ENCODE measurements at places on chromosomes 5 and 9.
A peak's percentile ranks its signal among the peaks of the same experiment; 100 is the strongest.

DNA sequence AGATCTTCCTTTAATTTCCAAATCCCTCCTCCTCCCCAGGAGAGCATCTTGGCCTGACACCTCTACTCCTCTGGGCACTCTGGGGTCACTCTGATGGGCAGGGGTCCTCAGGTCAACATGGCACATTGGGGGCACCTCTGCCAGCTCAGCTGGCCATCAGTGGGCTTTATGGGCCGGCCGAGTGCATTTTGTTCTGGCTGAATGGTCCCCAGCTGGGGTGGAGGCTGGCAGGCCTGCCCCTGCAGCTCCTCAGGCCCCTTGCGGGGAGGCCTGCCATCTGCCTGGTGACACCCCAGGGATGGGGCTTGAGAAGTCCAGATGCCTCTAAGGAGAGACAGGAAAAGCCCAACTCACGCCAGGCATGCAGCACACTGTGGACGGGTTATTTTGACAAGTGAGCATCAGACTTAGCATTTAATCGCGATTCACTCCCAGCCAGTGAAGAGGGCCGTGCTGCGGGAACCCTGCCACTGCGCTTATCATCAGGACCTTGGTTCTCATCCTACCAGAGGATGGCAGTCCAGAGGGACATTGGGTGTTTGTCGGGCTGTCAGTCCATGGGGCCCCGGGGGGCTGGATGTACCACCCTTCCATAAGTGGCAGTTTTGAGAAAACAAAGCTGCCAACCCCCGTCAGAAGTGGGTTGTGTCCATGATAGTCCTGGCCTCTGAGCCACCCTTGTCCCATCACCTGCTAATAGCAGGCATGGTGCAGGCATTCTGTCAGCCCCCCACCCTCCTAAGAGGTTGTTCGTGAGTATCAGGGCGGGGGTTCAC lies 21.7 kb downstream of the PHF2 start:
- DNase-seq: no peak

GRCh38 chr5:42606464-42606869 lies 150.2 kb upstream of the CCDC152 start:
- no peak for DNase-seq

DNA sequence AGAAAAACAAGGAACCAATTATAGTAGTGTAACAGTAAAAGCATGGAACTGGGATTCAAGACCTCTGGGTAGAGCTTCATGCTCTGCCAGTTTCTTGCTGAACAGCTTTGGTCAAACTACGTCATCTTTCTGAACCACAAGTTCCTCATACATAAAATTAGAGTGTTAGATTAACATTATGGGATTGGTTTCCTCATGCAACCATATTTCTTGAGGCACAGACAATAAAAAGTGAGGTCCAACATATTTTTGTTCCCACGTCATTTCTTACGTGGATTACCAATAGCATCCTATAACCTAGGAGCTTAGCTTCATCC lies 354.8 kb downstream of the TMEM232 start:
- no peak for DNase-seq

DNA sequence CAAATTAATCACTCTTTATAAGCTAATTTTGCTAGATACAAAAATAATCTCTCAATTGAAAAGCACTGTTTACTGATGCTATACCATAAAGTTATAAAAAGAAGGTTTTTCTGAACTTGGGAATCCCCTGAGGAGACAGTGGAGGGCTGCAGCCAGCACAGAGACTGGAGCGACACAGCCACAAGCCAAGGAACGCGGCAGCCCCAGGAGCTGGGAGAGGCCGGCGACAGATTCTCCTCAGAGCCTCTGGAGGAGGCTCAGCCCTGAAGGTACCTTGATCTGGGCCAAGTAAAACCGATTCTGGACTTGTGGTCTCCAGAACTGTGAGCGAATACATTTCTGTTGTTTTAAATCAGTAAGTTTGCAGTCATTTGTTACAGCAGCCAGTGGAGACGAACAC lies 3.7 kb downstream of the GFPT2 start:
- no peak for DNase-seq

DNA sequence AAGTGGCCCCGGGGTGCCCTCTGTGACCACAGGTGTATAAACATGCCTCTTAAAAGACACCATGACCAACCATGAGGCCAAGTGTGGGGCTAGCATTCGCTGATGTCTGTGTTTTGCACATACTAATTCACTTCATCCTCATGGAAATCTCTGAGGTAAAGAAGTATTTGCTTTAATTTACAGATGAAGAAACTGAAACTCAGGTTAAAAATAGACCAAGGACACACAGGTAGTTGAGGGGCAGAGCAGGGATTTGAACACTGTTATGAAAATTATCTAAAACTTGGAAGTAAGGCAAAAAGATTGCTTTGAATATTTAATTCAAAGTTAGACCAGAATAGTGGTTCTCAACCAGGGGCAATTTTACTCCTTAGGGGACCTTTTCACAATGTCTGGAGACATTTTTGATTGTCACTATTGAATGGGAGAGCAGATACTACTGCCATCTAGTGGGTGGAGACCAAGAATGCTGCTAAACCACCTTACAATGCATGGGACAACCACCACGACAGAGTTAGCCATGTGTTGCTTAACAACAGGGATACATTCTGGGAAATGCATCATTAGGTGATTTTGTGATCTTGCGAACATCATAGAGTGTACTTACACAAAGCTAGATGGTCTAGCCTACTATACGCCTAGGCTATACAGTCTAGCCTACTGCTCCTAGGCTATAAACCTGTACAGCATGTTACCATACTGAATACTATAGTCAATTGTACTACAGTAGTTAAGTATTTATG lies 8.0 kb upstream of the FXN start:
- peak; percentile 7 for DNase-seq

DNA sequence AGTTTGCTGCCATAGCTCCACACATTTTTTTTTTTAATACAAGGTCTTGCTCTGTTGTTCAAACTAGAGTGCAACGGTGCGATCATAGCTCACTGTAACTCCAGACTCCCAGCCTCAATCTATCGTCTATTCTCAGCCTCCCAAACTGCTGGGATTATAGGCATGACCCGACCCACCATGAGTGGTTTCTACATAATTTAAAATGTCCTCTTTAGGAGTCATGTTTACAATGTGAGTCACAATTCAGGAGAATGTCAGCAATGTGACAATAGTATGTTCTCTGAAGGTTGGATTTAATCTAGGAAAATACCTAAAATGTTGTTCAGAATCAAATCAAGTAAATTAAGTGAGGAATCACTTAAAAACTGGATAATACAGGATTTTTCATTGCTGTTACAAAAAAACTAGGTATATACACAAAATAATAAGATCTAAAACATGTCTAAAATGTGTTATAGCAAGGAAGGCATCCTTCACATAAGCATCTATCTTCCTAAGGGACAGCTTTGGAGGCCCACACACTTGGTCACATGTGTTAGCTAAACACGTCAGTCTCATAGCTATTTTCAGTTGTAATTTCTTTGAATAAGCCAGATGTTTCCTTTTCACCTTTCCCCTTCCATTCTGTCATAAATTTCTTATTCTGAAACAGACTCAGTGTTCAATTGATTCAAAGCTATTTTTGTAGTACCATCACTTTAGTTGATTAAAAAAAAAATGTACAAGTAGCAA lies 30.0 kb upstream of the ELAVL2 start:
- DNase-seq: no peak

DNA sequence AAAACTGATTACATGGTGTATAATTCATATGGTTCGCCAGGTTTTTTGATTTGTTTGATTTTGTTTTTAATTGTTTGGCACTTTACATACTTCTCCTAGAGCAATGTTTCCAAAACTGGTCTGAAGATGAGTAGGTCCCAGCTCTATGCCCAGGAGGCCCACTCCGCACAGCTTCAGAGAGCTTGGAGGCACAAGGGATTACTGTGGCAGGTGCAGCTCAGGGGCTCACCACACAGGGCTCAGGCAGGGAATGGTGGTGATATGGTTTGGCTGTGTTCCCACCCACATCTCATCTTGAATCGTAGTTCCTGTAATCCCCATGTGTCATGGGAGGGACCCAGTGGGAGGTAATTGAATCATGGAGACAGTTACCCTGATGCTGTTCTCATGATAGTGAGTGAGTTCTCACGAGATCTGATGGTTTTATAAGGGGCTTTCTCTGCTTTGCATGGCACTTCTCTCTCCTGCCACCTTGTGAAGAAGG lies 296.6 kb downstream of the MED10 start:
- DNase-seq: no peak

DNA sequence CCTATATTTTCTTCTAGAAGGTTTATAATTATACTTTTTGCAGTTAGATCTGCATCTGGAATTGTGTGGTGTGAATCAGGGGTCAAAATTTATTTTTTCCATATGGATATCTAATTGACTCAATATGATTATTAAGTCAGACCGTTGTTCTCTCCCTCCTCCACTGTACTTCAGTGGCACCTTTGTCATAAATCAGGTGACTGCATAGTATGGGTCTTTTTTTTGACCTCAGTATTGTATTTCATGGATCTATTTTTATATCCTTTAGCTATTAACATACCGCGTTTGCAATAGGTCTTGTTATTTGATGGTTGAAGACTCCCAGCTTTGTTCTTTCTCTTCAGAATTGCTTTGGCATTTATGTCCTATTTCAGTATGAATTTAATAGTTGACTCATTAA lies 107.4 kb downstream of the BOD1 start:
- no peak for DNase-seq

GRCh38 chr5:57476601-57477056 lies 6.0 kb downstream of the ACTBL2 start:
- DNase-seq: no peak

GRCh38 chr9:11072176-11072575 lies 459.4 kb upstream of the PTPRD start:
- DNase-seq: no peak

GRCh38 chr5:96014395-96014794 lies 52.7 kb upstream of the ELL2 start:
- no peak for DNase-seq

GRCh38 chr5:34582371-34582770 lies 73.8 kb upstream of the RAI14 start:
- no peak for DNase-seq

- DNase-seq: no peak
These were observed 23.4 kb upstream of the SH3GL2 start for GRCh38 chr9:17555362-17556054.

- DNase-seq: no peak
These were observed 139.3 kb downstream of the SLC24A2 start for GRCh38 chr9:19649336-19650041.

- no peak for DNase-seq
These were observed 260.7 kb downstream of the CHSY3 start for GRCh38 chr5:130164966-130165365.

GRCh38 chr9:125609744-125610143 lies 97.3 kb downstream of the MAPKAP1 start:
- no peak for DNase-seq

- no peak for DNase-seq
These were observed 54.1 kb upstream of the ABL1 start for GRCh38 chr9:130780865-130781504.

DNA sequence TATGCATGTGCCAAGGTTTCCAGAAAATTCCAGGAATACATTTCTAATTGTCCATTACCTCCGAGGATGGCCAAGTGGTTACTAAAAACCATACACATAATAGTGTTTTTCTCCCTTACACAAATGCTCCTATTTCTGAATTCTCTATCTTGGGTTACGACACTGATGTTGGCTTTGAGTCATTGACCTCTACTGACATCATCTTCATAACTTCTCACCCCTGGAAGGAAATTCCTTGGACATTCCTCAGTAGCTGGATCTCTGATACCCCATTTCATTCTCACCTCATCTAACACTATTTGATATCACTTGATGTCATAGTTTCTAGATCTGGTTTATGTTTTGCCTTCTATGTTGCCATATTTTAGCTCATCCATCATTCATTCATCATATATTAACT lies 287.2 kb downstream of the CTNND2 start:
- no peak for DNase-seq

DNA sequence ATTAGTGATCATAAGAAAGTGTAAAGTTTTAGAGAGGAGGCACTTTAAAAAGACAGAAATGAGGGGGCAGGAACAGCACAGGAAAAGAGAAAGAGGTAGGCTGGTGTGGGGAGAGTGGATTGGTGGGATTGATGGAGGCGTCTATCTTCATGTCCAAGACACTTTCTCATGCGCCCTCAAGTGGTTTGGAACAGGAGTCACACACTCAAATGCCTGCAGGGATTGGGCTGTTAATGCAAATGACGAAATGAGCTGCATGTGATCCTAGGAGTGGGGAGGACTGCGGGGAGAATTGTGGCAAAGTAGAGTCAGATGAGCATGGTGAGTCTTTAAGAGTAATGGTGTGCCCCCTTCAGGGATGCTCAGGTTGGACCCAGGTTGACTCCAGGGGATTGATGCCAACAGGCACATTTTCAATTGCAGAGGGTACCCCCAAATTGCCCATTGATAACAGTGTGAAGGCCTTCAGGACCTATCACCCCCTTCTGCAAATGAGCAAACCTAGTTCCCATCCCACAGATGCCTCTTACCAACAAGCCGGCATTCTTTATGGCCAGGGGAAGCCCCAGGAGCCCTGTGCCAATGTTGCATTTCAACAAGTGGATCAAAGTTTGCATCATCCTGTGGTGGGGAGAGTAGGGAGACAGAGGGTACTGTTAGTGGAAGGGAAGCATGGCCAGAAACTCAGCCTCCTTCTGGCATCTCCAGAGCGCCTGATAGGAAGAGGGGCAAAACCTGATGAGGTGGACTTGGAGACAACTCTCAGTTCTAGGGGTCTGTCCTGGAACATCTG lies 5.3 kb downstream of the SLC36A3 start:
- no peak for DNase-seq

DNA sequence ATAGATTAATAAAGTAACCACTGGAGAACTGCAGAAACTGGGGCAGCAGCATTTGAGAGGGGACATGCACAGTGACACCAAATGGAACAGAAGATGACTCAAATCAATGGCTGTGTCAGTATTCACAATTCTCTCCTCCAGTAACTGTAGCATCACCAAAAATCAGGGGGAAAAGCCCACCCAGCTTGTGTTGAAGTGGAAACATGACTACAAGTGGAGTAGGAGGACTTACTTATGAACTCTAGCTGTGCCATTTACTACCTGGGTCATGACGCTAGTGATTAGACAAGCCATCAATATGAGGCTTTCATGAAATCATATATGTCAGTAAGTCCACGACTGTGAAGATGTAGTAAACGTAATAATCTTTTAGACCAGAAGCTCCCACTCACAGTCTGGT lies 199.8 kb upstream of the PTGER4 start:
- DNase-seq: no peak

DNA sequence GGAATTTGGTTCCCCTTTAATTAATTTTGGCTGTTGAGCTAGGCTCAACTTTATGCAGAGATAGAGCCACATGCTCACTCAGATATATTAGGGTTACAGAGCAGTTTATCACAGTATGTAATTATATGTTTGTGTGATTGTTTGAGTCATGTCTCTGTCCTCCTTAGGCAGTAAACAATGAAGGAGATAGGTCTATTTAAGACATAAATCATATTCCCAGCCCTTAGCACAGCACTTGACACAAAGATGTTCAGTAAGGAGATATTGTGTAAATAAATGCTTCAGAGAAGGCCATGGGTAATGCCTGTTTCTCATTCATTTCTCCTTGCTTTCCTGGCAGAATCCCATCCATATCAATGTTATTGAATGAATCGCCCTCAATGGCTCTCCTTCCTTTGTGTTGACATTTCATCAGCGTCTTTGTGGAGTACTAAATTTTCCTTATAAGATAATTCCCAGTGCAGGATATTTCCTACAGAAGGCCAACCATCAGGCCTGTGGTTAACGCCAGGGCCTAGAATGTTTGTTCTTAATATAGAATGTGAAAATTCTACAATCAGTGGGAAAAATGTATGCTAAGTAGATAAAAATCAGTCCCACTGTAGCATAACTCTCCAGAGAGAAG lies 408.0 kb downstream of the EBF1 start:
- peak; percentile 10 for DNase-seq
